COLO829 (cell line): ENCODE measurements at places on chromosomes 12 and 14.

- no peak for DNase-seq
Measured at GRCh38 chr14:97458255-97458654, 661.1 kb downstream of the VRK1 start.

DNA sequence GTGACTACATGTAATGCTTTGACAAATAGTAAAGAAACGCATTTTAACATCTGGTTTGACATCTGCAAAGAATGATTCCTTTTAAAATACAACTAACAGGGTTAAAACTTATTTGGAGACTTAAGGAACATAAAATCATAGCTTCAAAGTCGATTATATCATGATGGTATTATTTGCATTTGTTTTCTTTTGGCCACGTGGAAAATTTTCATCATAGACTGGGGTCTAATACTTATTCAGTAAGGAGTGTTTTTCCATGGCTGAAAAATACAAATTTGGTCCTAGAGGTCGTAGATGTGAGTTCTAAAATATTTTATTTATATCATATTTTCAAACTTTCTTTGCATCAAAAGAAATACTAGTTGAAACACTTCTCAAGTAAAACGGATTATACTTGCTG is 31.5 kb upstream of the LMNTD1 start:
- no peak for DNase-seq

GRCh38 chr14:50599700-50600444 is 39.9 kb downstream of the ATL1 start:
- peak; percentile 18 for DNase-seq

GRCh38 chr14:21989090-21989489 is 315.5 kb upstream of the OR4E1 start:
- no peak for DNase-seq
